ENCODE measurements at places on chromosomes 5 and 9.

GRCh38 chr5:74587300-74587699 is 53.2 kb downstream of the ENC1 start:
- no peak for DNase-seq

DNA sequence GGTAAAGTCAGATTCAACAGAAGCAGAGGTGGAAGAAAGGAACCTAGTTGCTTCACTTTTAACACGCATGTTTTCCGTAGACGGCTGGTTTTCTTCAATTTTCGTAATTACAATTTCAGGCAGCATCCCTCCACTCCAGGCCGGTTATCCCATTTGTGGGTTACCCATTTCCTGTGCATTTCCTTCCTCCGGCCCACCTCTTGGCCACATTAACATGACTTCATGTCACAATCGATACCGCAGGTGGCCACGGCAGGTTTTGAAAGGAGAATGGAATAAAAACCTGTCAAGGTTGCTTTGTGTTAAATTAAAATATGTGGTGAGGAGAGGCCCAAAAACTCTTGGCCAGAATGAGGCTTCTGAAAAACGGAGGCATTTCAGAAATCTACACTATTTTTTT is 130.2 kb downstream of the PCSK5 start:
- DNase-seq = no peak

- no peak for DNase-seq
These were observed 343.1 kb downstream of the OSTF1 start for GRCh38 chr9:75431375-75431774.

GRCh38 chr9:129745200-129745599 is 7.6 kb downstream of the PTGES start:
- no peak for DNase-seq

GRCh38 chr5:161566081-161566480 is 19.6 kb upstream of the GABRB2 start:
- DNase-seq = no peak
